ENCODE measurements at places on chromosomes 13 and 19.

- no peak for DNase-seq
Observed at GRCh38 chr19:1093811-1094553, 1.2 kb downstream of the POLR2E start.

GRCh38 chr13:20297181-20297580 is 65.1 kb upstream of the GJB6 start:
- DNase-seq, result no peak

DNA sequence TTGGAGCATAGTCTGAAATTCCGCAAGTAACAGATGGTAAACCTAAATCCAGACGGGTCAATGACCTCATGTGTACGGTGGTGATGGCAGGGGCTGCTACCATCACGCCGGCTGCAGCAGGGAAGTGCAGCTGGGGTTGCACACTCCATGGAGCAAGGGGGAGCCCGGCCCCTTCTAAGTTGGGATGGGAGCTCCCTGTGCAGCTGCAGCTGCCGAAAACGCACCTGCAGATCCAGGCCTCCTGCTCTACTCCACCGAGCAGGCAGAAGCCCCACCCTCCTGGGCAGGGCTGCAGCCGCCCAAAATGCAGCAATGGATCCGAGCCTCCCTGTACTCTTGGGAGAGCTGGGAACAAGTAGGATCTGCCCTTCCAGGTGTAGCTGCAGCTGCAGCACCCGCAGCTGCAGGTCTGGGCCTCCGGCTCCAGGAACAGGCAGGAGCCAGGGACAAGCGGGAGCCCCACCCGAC is 25.5 kb downstream of the KBTBD6 start:
- no peak for DNase-seq

GRCh38 chr13:52374873-52375411 is 31.0 kb downstream of the THSD1 start:
- no peak for DNase-seq

Measured in iris pigment epithelial cell (primary cell).